Stimulated activated CD8-positive, alpha-beta memory T cell treated with anti-CD3 and anti-CD28 coated beads, Interleukin-15, amount 100 ng/mL, for 1 hour (primary cell): ENCODE measurements at places on chromosomes 5 and 9.

DNA sequence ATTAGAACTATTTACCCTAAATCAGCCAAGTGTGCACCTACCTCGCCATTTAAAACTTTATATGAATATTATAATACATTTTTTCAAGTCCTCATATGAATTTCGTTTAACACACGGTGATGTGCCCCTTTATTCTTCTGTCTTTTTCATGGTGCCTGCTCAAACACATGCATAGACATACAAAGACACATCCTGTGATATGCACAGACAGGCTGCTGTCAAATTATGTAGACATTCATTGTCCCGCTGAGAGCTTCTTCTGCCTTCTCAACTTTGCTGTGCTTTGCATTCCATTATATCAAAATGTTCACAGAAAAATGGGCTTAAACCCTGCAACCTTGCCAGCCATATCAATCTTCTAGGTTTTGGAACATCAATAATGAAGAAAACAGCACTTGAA, 193.8 kb downstream of the NTRK2 start:
- DNase-seq, result no peak

GRCh38 chr5:180803181-180804128, 849 bp upstream of the MGAT1 start:
- DNase-seq, result peak; percentile 70

- DNase-seq, result no peak
Measured at GRCh38 chr5:82439750-82440445, 161.7 kb upstream of the RPS23 start.

- DNase-seq, result no peak
Measured at GRCh38 chr5:96517295-96517694, 84.2 kb upstream of the PCSK1 start.

DNA sequence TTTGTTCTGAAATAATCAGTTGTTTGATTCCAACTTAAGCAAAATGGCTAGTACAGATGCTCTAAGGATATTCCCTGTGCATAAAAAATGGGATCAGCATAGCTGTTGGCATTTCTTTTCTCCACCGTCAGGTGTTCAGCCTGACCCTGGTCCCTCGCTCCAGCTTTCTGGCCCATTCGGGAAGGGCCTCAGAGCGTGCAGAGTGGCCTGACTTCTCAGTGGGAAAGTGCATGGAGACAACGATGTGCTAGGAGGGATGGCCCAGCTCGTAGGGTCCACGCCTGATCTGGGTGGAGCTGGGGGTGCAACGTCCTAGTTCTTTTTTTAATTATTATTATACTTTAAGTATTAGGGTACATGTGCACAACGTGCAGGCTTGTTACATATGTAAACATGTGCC, 319.1 kb upstream of the IRX4 start:
- DNase-seq, result no peak

- no peak for DNase-seq
Measured at GRCh38 chr9:95907794-95908193, 32.3 kb downstream of the ERCC6L2 start.

DNA sequence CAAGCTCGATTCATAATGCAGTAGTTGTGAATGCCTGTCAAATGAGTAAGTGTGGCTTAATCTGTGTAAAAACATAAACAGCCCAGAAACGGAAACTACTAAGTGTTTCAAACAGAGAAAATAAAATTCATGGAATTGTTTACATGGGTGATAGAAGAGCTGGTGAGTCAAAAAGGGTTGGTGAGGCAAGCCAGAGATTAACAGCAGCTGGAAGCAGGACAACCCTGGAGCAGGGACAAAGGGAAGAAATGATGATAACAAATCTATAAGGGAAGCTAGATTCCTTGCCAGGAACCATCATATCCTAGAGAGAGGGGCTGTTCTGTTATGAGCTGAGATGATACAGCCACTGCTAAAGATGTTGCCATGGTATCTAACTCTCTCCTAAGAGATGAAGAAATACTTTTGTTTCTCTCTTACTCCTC, 18.0 kb upstream of the PRR16 start:
- no peak for DNase-seq

DNA sequence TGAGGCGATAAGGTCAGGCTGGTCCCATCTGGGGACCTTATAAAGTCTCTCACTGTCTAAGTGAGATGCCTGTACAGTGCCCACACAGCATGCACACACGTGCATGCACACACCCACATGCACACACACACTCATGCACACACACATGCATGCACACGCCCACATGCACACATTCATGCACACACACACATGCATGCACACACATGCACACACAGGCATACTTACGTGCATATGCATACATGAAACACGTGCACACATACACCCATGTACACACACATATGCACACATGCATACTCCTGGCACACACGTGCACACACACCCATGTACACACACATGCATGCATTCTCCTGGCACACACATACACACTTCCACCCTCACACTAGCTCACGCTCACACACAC, 12.2 kb downstream of the COL23A1 start:
- DNase-seq, result no peak

DNA sequence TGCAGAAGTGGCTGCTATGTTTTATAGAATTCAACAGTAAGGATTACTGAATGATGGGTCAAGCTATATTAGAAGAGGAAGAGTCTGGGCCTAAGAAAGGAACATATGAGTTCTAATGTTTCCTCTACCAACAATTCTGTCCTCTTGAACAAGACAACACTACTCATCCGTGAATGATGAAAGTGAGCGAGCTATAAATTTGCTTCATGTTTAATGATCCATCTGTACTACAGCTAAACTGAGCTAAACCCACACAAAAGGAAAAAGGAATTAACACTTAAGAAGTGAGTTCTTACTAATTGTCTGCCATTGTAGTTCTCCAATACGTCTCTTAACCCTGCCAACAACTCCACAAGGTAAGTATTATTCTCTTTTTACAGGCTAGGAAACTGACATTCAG, 204.4 kb downstream of the GLIS3 start:
- DNase-seq, result no peak

GRCh38 chr9:70475211-70475610, 60.8 kb upstream of the KLF9 start:
- no peak for DNase-seq

GRCh38 chr5:96329886-96330529, 103.0 kb downstream of the PCSK1 start:
- DNase-seq, result no peak

- no peak for DNase-seq
Measured at GRCh38 chr5:17912794-17913193, 278.5 kb downstream of the TAF11L14 start.

DNA sequence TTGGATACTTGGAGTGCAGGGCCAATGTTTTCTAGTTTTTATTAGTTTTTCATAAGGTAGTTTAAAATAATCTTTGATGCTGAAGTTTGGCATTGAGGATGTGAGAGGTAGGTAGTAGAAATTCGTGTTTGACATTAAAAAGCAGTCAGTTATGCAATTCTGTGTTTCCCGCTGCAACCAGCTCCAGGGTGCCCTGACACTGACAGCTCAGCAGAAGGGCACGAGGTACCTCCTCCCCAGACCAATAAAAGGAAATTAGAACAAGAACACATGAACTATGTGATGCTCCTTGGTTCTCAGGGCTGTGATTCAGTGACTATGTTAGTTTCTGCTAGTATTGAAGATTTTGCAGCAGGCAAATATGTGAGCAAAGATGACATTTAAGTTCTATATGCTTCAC, 40.2 kb downstream of the NSUN2 start:
- DNase-seq, result no peak

DNA sequence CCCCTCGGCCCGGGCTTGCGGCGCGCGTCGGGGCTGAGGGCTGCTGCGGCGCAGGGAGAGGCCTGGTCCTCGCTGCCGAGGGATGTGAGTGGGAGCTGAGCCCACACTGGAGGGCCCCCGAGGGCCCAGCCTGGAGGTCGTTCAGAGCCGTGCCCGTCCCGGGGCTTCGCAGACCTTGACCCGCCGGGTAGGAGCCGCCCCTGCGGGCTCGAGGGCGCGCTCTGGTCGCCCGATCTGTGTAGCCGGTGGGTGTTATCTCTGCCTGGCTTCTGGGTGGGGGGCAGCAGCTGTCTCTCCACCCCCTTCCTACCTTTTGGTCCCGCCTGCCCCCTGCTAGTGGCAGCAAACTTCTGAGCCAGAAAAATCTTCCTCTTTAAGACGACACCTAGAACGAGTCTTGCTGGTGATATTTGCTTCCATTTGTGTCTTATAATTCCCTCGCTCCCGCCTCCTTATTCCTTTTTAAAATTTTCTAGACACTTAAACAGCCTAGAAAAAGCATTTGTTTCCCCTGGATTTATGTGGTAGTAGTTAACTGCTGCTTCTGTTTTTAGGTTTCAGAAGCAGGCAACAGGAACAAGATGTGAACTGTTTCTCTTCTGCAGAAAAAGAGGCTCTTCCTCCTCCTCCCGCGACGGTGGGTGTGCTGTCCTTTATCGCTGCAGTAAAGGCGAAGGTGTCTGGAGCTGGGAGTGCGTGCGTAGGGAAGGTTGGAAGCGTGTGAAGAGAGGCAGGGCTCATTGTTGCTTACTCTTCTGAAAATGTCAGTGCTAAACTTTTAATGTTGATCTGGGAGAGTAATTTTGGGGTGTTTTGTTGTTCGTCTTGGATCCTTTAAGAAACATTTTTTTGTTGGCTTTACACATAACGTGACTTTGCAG, 554 bp downstream of the JAK2 start:
- DNase-seq, result no peak

DNA sequence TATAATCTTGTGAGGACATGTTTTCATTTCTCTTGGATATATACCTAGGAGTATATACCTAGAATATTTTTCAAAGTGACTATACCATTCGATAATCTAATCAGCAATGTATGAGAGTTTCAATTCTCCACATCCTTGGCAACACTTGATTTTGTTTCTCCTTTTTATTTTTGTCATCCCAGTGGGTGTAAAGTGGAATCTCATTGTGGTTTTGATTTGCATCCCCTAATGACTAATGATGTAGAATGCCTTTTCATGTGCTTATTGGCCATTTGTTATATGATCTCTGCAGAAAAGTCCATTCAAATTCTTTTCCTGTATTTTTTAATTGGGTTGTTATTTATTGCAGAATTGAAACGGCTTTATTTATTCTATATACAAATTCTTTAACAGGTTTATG, 15.2 kb downstream of the ZCCHC9 start:
- no peak for DNase-seq

DNA sequence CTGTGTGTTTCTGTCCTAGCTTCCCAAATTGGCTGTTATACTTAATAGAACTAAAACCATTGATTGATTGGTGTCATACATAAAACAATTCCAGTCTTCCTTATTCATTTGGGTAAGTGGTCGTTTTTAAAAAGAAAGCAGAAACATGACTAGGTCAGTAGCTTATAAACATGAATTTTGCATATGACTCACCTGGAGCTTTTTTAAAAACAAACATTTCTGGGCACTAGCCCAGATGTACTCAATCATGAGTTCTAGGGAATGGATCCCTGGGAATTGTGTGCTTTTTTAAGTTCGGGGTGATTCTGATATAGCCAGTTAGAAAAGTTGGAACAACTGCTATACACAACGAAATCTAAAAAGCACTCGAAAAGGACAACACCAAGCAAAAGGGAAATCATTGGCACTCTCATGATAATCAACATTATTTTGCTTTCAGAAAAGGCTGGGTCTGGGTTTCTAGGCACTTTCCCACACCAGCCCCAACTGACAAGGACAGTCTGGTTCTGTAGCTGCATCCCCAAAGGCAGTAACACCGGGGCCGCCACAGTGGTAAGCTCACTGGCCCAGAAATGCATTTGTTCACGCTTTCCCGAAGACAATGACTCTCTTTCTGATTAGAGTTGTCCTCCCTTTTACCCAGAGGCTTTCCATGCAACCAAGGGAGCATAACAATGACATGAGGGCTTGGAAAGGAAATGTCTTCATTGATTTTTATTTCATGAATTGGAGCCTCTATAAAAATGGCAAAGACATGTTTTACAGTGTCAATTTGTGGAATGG, 664.9 kb upstream of the WWC1 start:
- DNase-seq, result no peak

DNA sequence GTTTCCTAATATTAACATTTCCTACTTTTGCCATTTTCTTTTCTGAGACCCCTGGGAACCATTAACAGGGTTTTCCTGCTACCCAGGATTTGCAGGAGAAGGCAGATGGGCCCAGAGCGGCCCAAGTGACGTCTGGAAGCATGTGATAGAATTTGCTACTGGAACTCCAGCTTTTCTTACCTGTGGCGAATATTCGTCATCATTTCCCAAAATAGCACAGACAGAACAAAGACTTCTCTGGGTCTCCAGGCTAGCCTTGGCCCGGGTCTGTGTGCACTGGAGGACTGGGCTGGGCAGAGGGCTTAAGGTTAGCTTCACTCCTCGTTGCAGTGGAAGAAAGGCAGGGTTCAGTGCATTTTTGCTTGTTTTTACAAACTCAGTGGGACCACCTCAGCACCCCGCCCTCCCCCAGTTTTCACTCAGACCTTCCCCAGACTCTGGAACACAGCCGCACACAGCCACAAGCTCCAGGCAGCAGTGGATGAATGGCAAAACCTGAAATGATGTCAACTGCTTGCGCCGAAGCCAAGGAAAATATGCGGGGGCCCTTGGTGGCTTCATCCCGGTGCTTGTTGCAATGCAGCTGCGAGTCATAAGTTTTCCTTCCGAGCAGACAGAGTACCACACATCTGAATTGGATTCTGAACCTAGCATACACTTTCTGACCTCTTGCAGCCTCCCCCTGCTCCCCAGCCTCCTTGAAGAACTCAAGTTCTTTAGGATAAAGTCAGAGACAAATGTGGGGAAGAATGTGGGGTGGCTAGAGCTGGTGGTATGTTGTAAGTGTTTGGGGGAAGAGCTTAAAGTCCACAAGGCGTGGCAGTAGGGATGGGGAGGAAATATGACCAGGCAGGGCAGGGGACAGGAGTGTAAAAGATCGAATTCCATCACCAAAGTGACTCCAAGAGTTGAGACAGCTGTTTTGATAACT, 586.0 kb downstream of the CCDC171 start:
- DNase-seq, result no peak

GRCh38 chr5:10625700-10626472, 62.0 kb downstream of the ANKRD33B start:
- DNase-seq, result no peak

- DNase-seq, result no peak
Measured at GRCh38 chr5:133881576-133882388, 86.6 kb downstream of the C5orf15 start.

GRCh38 chr9:114484215-114484853, 20.9 kb downstream of the WHRN start:
- DNase-seq, result no peak

- no peak for DNase-seq
Measured at GRCh38 chr5:124252747-124253146, 493.7 kb downstream of the ZNF608 start.

GRCh38 chr9:35338086-35338485, 151.8 kb upstream of the RUSC2 start:
- no peak for DNase-seq

DNA sequence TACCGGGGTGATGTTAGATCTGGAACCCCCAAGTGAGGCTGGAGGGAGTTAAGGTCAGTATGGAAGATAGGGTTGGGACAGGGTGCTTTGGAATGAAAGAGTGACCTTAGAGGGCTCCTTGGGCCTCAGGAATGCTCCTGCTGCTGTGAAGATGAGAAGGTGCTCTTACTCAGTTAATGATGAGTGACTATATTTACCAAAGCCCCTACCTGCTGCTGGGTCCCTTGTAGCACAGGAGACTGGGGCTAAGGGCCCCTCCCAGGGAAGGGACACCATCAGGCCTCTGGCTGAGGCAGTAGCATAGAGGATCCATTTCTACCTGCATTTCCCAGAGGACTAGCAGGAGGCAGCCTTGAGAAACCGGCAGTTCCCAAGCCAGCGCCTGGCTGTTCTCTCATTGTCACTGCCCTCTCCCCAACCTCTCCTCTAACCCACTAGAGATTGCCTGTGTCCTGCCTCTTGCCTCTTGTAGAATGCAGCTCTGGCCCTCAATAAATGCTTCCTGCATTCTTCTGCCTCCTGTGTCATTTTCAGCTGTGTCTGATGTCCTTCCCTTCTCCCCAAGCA, 2.3 kb upstream of the MYOZ3 start:
- no peak for DNase-seq
